ENCODE measurements at places on chromosomes 6 and 20.

DNA sequence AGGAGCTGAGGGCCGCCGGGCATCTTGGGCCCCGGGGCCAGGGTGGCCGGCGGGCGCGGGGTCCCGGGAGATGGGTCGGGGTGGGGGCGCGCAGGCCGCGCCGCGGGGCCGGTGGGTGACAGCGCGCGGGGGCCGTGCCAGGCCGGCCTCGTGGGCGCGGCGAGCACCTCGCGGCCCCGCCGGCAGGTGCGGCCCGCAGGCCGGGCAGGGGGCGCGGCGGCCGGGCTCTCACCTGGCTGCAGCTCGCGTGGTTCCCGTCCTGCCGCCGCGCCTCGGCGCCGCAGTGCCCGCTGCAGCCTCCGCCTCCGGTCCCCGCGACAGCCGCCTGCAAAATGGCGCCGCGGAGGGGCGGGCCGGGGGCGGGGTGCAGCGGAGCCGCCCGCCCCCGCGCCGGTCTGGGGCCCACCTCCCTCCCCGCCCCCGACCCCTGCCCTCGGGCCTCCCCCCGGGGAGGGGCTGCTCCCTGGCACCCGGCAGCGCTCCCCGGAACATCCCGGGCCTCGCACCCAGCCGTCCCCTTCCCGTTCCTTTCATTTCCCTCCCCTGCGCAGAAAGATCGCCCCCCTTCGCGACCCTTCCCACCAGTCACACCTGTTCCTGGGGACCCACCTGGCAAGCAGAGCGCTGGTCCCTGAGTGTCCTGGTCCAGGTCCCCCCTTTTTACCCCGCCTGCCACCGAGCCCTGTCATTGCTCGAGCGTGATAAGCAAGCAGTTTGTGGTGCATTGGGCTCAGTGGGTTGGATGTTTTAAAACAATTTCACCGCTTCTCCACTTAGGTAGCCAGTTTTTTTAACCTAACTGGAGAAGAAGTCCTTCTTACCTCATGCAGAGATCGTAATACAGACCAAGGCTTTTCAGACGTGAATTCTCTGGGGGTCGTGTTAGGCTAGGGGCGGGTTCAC, at the start of gene SLC23A2:
SLC23A2 (minus strand) TSS at position 337 of the 903 bp plus-strand sequence. CDS start 68,948 bp downstream, outside the sequence.
- peak; percentile 45 for DNase-seq

- DNase-seq: no peak
Observed at GRCh38 chr20:48791014-48791413, 36.8 kb downstream of the PREX1 start.

GRCh38 chr6:167956983-167957492, 40.4 kb upstream of the KIF25 start:
- DNase-seq: no peak

- DNase-seq: peak; percentile 82
Observed at GRCh38 chr6:88246654-88247053, 80.5 kb upstream of the CNR1 start.

- DNase-seq: no peak
Observed at GRCh38 chr6:145865175-145865574, 50.6 kb upstream of the FBXO30 start.

Data from WERI-Rb-1 (cell line).